BJ (cell line): ENCODE measurements at places on chromosomes 12 and 14.

- DNase-seq = no peak
These were observed 114.4 kb downstream of the ZFP36L1 start for GRCh38 chr14:68678471-68678870.

GRCh38 chr12:10849425-10849878 is at the start of gene PRR4:
PRR4 (minus strand) TSS chr12:10849475; CDS start chr12:10849437, 38 bp downstream.
- DNase-seq = no peak

DNA sequence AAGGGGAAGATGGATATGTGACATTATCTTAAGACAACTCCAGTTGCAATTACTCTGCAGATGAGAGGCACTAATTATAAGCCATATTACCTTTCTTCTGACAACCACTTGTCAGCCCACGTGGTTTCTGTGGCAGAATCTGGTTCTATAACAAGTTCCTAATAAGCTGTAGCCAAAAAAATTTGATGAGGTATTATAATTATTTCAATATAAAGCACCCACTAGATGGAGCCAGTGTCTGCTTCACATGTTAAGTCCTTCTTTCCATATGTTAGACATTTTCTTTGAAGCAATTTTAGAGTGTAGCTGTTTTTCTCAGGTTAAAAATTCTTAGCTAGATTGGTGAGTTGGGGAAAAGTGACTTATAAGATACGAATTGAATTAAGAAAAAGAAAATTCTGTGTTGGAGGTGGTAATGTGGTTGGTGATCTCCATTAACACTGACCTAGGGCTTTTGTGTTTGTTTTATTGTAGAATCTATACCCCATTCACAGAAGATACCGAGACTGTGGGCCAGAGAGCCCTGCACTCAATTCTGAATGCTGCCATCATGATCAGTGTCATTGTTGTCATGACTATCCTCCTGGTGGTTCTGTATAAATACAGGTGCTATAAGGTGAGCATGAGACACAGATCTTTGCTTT is 36.9 kb downstream of the PSEN1 start:
- no peak for DNase-seq

GRCh38 chr12:120538281-120539156 is 4.4 kb downstream of the RNF10 start:
- DNase-seq = no peak

GRCh38 chr12:128323145-128323920 is 56.4 kb downstream of the TMEM132C start:
- DNase-seq = no peak

DNA sequence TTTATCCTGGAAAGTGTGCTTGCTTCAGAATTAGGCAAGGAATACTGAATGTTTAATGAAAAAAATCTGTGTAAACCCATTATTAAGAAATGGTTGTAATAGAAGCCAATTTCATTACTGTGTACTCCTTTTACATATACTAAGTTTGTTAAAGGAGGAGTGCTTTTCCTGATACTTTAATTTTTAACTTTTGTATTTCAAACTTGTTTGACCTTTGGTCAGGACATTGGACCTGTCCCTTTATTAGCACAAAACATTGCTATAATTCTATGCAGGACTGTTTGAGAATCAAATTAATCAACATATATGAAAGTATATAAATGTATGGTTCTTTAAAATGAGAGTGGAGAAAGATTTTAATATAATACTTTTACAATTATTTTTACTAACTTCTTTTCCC is 659.6 kb downstream of the TMTC2 start:
- no peak for DNase-seq

GRCh38 chr12:64181430-64182291 is 40.4 kb downstream of the KICS2 start:
- peak; percentile 95 for DNase-seq

DNA sequence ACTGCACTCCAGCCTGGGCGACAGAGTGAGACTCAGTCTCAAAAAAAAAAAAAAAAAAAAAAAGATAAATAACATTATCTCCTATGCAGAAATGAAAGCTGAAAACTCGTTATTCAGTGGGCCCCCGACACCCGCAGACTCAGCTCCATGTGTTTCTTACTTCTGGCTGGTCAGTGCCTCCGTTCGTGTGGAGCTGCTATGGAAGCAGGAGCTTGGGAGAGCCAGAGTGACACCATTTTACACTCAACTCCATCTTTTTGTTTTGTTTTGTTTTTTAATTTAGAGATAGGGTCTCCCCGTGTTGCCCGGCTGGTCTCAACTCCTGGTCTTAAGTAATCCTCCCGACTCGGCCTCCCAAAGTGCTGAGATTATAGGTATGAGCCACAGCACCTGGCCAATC is 13.3 kb upstream of the PLEKHG6 start:
- no peak for DNase-seq

- DNase-seq = no peak
These were observed 37.4 kb downstream of the DAD1 start for GRCh38 chr14:22551605-22551997.

DNA sequence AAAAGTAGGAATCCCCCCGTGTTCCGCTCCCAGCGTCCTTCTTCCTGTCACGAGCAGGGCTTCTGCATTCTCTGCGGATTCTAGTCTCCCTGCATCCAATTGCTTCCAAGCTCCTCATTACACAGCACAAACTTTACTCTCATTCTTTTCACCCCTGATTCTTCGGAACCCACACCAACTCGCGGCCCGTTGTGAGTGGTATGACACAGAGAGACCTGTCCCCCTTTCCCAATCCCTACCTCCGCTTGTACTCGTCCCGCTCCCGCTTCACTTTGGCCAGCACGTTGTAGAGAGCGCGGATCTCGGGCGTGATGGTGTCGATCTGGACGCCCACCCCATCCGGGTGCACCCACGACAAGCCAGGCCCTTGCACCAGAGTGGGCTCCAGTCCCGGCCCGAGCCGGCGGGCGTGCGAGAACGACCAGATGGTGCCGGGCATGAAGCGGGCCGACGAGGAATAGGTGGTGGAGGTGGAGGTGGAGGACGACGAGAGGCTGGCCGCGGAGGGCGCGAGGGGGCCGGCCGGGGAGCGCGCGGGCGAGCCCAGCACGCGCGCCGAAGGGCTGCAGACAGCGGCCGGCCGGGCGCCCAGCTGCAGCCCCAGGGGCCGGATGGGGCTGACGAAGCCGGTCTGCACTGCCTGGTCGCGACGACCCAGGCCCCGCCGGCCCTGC is 687 bp downstream of the IFFO1 start:
- no peak for DNase-seq

GRCh38 chr14:100132903-100133510 is 26.4 kb downstream of the DEGS2 start:
- DNase-seq = peak; percentile 30

DNA sequence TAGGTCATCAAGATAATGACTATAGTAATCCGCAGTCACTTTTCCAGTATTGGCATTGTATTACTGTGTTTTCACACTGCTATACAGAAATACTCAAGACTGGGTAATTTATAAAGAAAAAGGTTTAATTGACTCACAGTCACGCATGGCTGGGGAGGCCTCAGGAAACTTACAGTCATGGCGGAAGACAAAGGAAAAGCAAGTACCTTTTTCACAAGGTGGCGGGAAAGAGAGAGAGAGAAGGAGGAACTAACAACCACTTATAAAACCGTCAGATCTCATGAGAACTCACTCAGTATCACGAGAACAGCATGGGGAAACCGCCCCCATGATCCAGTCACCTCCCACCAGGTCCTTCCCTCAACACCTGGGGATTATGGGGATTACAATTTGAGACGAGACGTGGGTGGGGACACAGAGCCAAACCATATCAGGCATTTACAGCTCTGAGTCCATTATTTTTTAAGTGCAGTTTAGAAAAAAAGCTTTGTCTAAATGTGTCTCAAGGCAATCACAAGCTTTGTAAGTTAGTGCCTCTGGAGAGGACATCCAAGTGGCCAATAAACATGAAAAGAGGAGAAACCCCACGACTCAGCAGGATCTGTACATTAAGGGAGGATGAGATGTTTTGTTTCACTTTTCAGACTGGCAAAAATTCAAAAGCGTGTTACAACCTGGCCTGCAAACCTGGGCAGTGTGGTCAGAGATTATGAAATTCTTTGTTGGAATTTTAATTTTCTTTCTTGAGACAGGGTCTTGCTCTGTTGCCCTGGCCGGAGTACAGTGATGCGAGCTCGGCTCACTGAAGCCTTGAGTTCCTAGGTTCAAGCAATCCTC is 82.0 kb downstream of the DNAH10 start:
- DNase-seq = no peak

DNA sequence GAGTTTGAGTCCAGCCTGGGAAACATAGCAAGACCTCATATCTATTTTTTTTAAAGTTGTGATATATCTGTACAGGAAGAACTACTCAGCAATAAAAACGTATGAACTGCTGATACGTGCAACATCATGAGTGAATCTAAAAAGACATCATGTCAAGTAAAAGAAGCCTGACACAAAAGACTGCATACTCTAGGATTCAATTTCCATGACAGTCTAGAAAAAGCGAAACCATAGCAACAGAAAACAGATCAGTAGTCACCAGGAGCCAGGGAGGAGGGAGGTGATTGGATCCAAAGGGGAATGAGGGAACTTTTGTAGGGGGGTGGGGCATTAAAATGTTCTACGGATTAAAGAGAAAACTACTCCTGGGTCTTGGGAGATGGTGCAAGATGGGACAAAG is 8.7 kb upstream of the RGS6 start:
- no peak for DNase-seq

- DNase-seq = no peak
These were observed 8.3 kb downstream of the CPNE6 start for GRCh38 chr14:24079491-24080141.

GRCh38 chr12:104522985-104523722 is 66.4 kb downstream of the CHST11 start:
- no peak for DNase-seq

GRCh38 chr12:4987076-4988046 is 56.3 kb upstream of the KCNA5 start:
- DNase-seq = no peak

GRCh38 chr14:104422837-104423681 is 156.5 kb upstream of the C14orf180 start:
- no peak for DNase-seq

- DNase-seq = no peak
These were observed 41.4 kb upstream of the SCN8A start for GRCh38 chr12:51549637-51550036.

DNA sequence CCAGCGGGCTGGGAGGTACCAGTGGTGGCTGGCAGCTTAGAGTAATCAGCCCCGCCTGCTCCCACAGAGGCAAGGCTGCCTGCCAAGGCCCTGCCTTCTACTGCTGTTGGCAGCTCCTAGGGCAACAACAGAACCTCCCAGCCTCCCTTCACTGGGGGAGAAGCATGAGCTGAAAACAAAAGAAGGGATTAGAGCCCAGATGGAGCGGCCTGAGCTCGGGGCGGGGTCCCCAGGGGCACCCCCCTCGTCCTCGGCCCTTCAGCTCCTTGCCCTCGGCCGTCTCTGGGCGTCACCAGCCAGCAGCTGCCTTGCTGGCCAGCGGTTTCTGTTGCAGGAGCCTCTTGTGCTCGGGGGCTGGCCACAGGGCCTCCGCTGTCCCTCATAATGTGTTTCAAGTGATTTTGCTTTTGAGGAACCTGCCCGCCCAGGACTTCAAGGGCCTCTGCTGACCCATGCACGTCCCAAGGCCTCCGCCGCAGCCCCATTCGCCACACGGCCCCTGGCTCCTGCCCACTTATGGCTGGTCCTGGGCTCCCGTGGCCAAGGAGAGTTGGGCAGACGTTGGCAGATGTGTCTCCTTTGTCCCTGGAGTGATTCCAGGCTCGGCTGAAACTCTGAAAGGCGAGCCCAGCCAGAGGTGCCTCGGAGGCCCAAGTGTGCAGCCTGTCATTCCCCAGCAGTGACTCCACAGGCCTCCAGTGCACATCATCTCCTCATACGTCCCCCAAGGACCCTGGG is 49.7 kb downstream of the PSMA6 start:
- peak; percentile 37 for DNase-seq

DNA sequence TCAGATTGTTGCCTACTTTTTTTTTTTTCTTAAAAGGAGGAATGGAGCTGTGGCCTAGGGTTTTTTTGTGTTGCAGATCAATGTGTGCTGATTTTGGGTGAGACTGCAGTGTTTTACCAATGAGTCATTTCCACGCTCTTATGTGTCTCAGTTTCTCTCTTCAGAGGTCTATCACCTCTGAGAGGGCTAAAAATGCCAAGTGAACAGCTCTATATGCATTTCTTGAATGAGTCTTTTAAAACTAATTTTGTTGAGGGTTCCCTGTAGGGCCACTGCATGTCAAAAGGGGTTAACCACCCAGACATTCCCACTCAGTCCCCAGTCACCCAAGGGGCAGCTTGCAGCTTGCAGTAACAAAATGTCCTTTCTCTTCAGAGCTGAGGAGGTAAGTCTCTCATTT is 24.3 kb upstream of the GLIPR1L2 start:
- DNase-seq = no peak

DNA sequence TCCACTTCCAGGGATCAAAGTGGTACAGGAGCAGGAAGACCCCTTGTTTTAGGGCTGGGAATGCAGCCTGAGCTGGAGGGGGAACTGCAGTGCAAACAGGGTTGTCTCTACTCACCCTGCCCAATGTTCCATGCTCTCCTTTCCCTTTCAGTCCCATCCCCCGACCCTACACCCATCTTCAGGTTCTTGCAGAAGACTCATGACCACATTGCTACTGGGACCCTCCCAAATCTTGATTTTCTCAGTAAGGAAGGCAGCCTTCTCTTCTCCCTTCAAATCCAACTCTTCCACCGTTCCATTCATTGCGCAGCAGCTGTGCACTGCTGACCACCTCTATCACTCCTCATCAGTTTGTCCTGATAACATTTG is 1.9 kb downstream of the SERPINA11 start:
- DNase-seq = no peak

- DNase-seq = no peak
These were observed 202.2 kb upstream of the PRKD1 start for GRCh38 chr14:30129807-30130206.

GRCh38 chr14:57559576-57559975 is 65.9 kb upstream of the CCDC198 start:
- no peak for DNase-seq

- DNase-seq = no peak
These were observed 2.7 kb upstream of the CLECL1 start for GRCh38 chr12:9735601-9736000.

DNA sequence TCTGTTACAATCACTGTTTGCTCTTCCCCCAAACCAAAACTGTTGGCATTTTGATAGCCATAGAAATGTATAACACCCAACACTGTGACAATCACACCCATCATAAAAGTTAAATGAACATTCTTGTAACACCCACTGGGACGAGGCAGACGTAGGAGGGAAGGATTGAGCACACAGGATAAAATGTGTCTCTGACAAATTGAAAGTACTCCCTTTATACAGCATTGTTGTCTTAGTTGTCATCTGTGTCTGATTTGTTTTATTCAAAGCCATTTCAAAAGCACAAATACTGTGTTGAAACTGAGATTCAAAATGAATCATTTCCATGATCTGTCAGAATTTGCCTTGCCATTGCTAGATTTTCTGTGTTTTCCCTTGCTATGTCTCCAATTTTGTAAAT is 436.3 kb downstream of the TMTC2 start:
- no peak for DNase-seq

GRCh38 chr12:126741536-126742240 is 1525.3 kb upstream of the TMEM132C start:
- no peak for DNase-seq

DNA sequence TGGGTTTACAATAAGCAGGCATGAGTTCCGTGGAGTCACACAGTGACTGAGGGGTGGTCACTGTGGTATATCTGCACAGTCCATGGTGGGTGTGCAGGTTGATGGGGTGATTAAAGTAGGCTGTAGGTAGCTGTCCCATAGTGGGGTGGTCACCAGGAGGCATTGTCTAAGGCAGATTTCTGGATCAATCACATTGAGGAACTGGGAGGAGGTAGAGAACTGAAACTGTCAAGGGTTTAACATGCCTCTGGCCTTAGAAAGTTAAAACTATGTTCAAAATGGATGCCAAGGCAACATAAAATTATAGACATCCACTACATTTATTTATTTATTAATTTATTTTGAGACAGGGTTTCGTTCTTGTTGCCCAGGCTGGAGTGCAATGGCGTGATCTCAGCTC is 8.3 kb downstream of the ADCK1 start:
- no peak for DNase-seq
